ENCODE measurements at places on chromosomes 7 and 10.

DNA sequence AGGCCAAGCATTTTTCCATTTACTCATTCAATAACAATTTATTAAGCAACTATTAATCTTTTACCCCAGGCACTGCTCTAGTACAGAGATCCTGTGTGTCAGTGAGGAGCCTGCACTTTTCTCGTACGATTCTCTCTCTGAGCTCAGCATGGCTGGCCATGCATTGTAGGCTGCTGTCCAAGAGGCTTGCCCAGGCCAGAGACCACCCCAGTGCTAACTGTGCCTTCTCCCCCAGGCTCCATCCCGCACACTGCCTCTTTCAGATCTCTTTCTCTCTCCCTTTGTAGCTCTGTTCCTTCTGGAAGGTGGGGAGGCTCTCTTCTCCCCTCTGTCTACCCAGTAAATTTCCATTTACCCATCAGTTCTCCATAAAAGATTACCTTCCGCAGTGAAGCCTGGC lies 101.0 kb upstream of the IKZF1 start:
- no peak for DNase-seq

- no peak for DNase-seq
These were observed 11.3 kb upstream of the GNA12 start for GRCh38 chr7:2855386-2855785.

DNA sequence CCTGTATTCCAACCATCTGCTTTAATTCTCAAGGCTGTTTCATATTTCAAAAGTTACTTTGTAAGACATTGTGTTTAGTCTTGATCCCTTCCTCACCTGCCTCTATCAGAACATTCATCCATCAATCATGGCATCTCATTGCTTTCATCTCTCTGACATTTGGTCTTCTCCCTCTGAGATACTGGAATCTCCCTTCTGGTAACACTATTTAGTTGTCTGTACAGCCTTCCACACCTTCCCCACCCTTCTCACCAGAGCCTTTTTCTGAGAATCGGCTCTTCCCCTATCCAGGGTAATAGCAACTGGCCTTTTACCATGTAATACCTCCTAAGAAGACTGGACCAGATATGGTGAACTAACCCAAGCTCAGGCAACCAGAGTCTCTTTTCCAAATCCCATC lies 10.1 kb downstream of the CACNA2D1 start:
- no peak for DNase-seq

DNA sequence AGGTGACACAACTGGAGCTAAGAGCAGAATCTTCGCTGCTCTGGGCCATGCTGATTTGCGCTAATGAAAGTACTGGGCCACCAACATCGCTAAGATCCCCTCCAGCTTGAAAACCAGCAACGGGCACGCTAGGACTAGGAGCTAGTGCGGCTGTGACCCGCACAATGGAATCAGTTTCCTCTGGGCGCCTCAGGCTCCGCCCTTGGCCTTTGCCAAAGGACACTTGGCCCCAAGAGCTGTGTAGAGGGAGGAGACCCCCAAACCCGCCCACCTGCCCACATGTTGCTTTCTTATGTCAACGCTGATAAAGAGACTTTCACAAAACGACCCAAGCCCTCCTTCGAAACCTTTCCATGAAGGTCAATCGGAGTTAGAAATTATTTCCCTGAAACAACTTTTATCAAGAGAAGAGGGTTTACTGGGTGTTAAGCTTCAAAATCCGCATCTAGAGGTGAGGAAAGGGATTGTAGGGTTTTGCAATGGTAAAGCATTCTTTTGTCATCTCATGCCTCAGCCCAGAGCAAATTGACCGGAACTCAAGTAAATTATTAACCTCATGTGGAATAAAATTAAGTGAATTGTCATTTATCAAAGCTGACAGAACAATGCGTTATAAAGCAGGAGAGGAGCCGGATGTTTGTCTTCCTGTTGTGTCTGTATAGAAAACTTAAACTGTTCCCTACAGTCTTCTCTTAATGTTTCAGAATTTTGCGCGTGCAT lies 9.4 kb downstream of the ABCB5 start:
- DNase-seq = no peak

DNA sequence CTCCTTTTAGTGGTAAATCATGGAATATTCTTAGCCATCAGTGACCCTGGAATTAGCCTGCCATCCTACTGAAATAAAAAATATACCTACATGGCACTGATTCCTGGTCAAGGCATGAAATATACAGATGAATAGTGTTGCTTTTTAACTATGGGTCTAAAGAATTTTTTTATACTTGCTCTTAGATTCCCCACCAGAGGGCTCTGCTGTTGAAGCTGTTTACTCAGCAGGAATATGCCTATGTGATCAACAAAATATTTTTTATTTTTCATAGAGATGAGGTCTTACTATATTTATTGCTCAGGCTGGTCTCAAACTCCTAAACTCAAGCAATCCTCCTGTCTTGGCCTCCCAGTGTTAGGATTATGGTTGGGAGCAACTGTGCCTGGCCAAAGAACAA lies 13.5 kb downstream of the ZC3HC1 start:
- no peak for DNase-seq

- no peak for DNase-seq
These were observed 248.0 kb downstream of the LRRTM3 start for GRCh38 chr10:67173787-67174186.

DNA sequence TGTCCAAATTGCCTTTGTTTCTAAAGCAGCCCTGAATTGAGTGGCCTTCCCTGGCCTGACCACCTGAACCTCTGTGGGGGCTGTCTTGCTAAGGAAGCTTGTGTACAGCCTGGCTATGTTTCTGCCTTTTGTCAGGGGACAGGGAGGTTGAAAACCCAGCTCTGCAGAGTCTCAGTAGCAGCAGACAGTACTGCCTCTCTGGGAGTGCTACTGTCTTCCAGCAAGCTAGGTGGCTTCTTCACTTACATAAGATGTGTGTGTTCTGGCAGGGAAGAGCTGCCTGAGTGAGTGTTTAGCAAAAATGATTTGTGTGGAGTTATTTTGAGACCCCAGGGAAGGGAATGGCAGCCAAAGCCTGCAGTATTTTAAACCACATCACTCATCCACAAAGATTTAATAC lies 57.4 kb downstream of the LRRC4 start:
- no peak for DNase-seq

- no peak for DNase-seq
These were observed 96.3 kb downstream of the CPED1 start for GRCh38 chr7:121084748-121085336.

- no peak for DNase-seq
These were observed 286.0 kb downstream of the RNLS start for GRCh38 chr10:88297103-88297502.

- DNase-seq = no peak
These were observed 24.9 kb downstream of the C7orf25 start for GRCh38 chr7:42886893-42887505.

- DNase-seq = no peak
These were observed 111.3 kb upstream of the PPP2R2D start for GRCh38 chr10:131789516-131789915.

GRCh38 chr7:27708485-27708884 lies 31.5 kb upstream of the TAX1BP1 start:
- no peak for DNase-seq

DNA sequence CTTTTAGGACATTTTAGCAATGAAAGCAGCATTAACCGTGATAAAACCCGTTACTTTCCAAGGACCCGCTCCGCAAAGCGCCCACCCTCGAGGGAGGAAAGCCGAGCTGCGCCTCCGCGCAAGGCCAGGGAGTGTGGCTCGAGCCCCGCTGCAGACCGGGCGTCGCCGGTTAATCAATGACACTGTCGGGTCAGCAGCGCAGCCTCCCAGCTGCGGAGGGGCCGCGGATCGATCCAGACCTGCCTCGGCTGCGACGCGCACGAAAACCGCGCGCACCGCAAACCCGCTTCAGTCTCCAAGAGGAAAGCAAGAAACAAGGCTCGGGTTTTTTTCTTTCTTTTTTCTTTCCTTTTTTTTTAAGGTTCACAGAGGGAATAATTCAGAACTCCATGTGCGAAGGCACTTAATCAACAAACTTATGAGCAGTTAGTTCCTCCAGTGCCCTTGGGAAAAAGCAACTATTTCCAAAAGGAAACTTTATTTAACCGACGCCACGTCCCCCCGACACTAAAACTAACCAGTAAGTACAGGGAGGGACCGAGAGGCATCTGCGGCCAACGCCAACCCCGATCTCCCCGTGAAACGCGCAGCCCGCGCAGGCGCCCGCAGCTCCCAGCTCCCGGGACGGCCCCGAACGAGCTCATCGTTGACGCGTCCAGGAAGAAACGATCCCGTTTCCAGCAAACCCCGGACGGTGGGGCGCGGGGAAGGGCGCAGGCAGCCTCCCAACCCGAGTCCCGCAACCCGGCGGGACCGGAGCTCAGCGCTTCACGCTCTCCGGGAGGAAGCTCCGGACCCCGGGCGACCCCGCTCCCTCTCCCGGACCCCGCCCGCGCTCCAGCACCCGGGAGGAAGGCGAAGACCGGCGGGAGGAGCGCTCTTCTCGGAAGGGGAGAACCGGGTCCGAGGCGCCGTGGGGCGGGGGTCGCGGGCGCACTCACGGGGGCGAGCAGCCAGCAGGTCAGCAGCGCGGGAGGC lies 598 bp downstream of the VIPR2 start:
- no peak for DNase-seq

GRCh38 chr7:54839575-54840213 lies 80.7 kb upstream of the SEC61G start:
- no peak for DNase-seq

GRCh38 chr7:139249179-139249810 lies 18.3 kb downstream of the UBN2 start:
- no peak for DNase-seq

GRCh38 chr10:118106426-118106825 lies 59.7 kb upstream of the RAB11FIP2 start:
- no peak for DNase-seq

GRCh38 chr7:26008428-26008827 lies 143.6 kb upstream of the NFE2L3 start:
- DNase-seq = no peak

- DNase-seq = peak; percentile 11
These were observed 4.3 kb upstream of the PPIF start for GRCh38 chr10:79342811-79343561.

DNA sequence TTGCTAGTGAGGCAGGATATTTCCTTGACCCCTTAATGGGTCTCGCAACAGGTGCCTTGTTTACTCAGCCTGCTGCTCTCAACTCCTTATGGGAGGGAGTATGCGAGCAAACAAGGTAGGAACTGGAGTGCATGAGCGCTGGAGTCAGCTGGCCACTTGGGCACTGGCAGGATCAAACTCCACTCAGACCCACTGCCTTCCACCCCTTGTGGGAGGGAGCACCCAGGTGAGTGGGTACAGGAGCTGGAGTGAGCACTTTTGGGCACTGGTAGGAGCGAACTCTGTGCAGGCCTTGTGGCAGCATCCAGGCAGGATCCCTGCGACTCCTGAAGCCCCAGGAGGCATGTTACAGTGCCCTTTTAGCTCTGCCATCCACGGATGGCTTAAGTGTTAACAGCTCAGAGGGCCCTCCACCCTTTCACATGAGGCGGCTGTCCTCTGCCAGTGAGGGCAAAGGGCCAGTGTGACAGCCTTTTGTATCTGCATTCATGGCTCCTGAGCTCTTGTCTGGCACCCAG lies 123.2 kb downstream of the ST7 start:
- no peak for DNase-seq

- no peak for DNase-seq
These were observed 73.8 kb downstream of the OSBPL3 start for GRCh38 chr7:24905996-24906770.

DNA sequence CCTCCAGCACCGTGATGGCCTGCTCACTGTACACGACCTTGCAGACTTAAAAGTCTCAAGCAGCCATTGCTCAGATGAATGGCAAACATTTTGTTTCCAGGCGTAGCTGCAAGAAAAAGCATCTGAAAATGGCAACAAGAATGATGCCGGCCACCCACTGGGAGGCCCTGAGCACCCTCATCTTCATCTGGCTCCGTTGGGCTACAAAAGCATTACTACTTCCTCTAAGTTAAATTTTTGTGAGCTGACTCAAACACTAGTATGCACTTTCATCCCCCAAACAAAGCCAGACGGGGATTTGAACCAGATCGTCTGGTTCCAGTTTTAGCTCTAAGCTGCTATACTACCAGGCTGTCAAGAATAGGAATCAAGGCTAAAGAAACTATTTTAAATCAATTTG lies 116.6 kb upstream of the CDK1 start:
- no peak for DNase-seq

DNA sequence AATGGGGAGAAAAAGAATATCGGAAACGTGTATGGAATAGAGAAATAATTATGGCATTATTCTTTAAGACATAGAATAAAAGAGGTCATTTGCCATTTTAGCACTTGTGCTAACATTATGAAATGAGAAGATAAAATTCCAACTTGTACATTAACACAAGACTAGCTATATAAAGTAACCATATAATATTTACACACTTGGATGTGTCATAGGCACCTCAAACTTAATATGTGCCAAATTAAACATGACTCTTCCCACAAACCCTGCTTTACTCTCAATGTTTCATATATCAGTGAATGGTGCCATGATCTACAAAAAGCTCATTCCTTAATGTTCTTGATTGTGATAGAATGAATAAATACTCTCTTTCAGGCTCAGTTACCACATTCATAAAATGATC lies 4.1 kb upstream of the MINDY3 start:
- DNase-seq = no peak

GRCh38 chr10:53402594-53402993 lies 630.0 kb upstream of the MBL2 start:
- DNase-seq = no peak

- no peak for DNase-seq
These were observed 438.6 kb upstream of the GALNT17 start for GRCh38 chr7:70693321-70693685.

DNA sequence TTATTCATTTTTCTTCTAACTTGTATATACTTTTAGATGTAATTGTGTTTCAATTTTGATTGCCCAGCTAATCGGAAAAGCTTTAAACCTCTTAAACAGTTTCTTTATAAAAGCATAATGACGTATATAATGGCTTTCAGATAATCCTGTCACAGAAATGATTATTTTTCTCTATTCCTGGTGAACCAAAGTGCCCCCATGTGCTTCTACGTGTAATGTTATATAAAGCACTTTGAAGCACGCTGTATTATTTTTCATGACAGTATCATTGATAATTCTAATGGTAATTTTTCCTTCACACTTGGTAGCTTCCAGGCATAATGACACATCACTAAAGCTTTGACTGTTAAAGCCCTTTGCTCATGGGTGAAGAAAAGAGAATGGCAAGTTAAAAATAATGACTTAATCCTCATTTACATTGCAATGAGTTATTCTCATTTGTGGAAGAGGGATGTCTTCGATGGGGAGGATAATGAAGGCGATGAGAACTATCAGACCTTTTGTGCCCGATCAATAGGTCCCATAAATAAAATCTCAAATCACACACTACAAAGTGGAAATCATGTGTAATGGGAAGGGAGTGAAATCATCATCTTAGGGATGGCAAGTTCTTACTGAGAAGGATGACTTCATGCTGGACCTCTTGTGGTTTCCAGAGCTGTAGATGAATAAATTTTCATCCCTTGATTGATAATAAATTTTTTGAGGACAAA lies 460.1 kb downstream of the DPP6 start:
- no peak for DNase-seq

DNA sequence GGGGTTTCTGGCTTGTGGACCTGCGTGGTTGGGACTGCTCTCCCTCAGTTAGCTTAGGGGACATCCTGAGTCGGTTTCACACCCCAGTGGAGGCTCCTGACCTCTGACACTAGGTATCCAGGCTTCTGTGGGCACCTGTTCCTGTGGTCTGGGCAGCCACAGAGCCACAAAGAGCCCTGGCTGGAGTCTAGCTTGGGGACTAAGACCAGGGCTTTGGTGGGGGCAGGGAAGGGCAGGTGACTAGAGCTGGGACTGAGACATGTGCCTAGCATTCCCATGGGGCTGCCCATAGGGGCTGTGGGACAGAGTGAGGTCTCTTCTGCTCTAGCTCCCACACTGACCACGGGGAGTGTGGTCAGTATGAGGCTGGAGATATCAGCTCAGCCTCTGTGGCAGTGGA lies 4.0 kb upstream of the TMEM270 start:
- no peak for DNase-seq

- no peak for DNase-seq
These were observed 42.9 kb downstream of the PAX2 start for GRCh38 chr10:100788002-100788903.
